ENCODE measurements at places on chromosomes 16 and 17.

DNA sequence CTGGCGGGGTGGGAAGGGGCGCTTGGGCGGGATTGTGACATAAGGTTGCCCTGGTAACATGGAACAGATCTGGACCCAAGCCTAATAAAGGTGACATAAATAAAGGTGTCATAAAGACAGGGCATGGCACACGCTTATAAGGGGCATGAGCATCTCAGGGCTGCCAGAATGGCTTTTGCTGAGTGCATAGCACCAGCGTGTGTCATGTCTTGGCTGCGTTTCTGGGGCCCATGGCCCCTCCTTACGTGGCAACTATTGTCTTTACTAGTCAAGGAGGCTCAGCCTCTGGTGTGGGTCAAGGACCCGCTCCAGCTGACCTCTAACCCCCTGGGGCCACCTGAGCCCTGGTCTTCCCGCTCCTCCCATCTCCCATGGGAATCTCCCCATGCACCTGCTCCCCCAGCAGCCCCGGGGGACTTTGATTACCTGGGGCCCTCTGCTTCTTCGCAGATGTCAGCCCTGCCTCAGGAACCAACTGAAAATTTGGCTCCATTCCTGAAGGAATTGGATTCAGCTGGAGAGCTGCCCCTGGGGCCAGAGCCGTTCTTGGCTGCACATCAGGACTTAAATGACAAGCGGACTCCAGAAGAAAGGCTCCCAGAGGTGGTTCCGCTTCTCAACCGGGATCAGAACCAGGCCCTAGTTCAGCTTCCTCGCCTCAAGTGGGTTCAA lies 13.9 kb downstream of the LRRC37B start:
- DNase-seq: no peak

DNA sequence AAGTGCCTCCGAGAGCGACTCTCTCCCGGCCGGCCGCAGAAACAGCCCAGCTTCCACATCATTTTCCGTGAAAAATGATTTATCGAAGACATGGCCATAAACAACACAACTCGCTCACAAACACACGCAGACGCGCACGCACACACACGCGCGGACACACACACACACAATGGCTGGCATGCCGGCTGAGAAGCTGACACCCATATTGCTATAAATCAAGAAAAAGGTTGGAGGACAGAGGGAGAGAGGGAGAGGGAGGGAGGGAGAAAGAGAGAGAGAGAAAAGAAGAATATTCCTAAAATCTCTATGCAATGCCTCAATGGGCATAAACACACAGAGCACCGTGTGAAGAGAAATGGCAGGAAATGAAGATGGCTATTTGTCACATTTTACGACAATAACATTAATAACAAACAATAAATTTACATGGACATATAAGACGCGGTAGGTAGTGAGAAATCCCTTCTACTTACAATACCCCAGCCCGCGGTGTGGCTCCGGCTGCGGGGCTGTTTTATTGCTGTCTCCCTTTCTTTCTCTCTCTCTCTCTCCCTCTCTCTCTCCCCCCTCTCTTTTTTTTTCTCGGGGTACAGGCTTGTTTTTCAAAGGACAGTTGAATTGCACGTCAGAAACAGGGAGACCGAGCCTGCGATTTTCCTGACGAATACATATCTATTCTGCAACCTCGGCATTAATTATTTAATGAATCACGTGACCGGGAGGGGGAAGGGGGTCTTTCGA lies 9.5 kb downstream of the HOXB4 start:
- no peak for DNase-seq

- no peak for DNase-seq
Measured at GRCh38 chr17:41987642-41988041, 21.0 kb downstream of the CNP start.

DNA sequence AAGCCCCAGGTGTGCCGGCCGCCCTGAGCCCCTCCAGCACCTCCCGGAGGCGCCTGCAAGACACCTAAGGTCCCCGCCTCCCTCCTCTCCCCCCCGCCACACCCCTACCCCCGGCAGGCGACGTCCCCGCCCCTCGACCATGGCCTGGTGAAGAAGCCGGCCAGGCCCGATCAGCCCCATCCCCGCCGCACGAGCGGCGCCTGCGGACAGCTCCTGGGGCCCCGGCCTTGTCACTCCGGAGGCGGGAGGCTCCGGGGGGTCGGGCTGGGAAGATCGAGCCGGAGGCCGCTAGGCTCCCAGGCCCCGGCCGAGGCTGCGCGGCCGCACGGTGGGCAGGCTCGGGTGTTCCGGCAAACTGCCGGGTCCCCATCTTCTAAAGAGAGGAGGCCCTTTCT lies 405 bp upstream of the ACE start:
- DNase-seq: no peak

GRCh38 chr16:47470810-47471209 lies 9.7 kb downstream of the PHKB start:
- DNase-seq: no peak

DNA sequence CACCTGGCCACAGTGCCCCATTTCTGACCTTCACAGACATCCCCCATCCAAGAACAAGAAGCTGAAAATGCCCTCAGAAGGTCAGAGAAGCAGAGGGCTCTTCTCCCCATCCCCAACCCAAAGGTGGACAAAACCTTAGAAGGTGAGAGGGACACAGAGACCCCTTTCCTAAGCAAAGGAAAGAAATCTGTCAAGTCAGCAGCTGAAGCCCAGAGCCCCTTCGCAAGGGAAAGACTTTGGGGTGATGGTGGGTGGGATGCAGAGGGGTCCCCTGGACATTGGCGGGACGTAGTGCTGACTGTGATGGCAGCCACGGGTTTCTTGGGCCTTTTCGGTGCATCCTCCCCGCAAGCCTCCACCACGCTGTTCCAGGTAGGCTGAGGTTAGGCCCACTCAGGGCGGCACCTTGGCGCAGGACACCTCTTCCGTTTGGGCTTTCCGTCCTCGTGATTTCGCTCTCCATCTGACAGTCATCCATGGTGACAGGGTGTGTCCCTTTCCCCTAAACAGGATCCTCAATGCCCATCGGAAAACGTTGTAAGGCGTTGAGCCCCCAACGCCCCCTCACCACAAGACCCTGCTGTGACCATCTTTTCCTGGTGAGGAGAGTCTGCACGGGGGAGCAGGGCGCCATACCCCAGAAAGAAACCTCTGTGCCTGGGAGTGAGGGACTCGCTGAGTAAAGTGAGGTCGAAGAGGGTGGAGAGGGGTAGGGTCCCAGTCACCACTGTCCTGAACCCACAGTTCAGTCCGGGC lies 10.7 kb upstream of the GSDMA start:
- no peak for DNase-seq

Data from activated CD8-positive, alpha-beta memory T cell treated with anti-CD3 and anti-CD28 coated beads for 4 hours (primary cell).